ENCODE measurements at places on chromosomes 6 and 20.

- peak; percentile 26 for DNase-seq
Measured at GRCh38 chr20:2133318-2134183, 31.9 kb downstream of the STK35 start.

- DNase-seq: no peak
Measured at GRCh38 chr20:49627329-49627761, 59.4 kb upstream of the PTGIS start.

DNA sequence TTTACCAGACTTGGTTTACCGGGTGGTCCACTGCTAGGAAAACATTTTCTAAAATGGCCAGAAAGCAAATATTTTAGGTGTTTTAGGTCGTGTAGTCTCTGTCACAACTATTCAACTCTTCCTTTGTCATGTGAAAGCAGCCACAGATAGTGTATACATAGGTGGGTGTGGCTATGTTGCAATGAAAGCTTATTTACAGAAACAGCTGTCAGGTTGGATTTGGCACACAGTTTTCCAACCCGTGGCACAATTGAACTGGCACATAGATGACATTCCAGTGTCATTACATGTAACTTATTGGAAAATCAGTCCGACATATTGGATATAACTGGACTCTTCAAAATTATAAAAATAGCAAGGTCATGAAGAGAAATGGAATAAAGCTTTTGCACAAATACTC, 68.9 kb upstream of the KCNQ5 start:
- no peak for DNase-seq

DNA sequence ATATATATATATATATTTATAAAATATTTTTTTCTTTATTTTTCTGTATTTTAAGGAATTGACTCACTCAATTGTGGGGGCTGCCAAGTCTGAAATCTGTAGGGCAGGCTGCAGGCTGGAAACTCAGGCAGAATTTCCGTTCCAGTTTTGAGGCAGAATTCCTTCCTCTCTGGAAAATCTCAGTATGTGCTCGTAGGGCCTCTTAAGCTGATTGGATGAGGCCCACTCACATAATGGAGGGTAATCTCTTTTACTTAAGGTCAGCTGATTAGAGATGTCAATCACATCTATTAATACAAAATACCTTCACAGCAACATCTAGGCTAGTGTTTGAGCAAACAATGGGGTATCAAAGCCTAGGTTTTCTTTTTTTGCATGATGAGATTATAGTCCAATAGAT, 244.7 kb upstream of the RNF24 start:
- no peak for DNase-seq

GRCh38 chr6:7726416-7727085, 652 bp downstream of the BMP6 start:
- DNase-seq: no peak

- no peak for DNase-seq
Measured at GRCh38 chr6:98589536-98589935, 244.8 kb upstream of the POU3F2 start.

- DNase-seq: no peak
Measured at GRCh38 chr20:37243076-37243936, 18.3 kb downstream of the GHRH start.

DNA sequence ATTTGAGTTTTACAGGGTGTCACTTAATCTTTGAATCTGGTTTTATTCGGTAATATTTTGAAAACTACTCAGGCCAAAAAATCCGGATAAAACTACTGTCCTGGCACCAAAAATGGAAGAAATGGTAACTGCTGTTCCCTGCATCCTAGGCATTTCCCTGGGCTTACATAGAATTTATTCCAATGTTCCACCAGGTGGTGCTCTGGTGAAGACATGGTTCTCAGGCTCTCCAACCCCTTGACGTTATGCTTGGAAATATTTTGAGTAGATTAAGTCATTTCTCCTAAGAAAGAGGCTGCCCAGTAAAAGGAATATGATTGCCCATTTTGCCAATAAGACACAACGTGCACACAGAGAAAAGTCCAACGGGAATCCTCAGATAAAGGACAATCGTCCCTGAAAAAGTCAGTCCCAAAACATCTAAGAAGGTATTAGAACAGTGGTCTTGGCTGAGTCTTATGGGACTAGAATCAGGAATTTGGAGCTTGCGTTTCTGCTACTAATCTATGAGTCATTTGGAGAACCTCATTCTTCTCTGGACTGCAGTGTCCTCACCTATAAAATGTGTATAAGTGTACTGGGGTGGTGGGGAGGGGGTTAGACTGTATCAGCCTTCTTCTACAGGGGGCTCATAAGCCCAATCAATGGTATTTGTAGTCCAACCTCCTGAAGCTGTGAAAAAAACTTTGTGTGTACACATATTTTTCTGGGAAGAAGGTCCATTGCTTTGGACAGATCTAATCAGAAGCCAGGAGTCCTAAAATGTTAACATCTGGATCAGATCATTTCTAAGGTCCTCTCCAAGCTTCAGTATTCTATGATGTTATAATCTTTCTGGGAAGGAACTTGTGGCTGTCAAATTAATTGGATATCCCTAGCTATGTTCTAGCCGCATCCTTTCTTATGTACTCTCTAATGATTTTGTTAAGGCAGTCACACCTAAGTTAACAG, 131.0 kb upstream of the BMP2 start:
- DNase-seq: peak; percentile 59

GRCh38 chr6:17393892-17394631, 667 bp downstream of the CAP2 start:
- DNase-seq: peak; percentile 65

GRCh38 chr6:122130026-122130348, 269.5 kb upstream of the HSF2 start:
- DNase-seq: no peak

DNA sequence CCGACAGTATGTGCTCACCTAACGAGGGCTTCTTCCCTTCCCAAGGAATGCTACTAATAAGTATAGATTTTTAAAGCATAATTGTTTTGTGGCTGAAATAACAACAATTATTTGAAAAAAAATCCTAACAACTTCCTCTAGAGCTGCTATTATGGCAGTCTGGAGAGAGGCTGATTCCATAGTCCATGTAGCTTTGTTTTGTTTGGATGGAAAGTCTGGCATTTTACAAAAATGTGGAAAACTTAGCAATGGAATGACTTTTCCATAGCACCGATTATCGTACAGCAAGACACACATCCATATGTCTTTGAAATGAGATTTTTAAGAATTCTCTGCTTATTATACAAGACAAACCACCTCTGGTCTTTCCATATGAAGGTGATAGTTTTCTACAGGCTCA, 252.4 kb upstream of the TAB2 start:
- no peak for DNase-seq

GRCh38 chr6:37625591-37626374, 71.9 kb downstream of the MDGA1 start:
- no peak for DNase-seq

DNA sequence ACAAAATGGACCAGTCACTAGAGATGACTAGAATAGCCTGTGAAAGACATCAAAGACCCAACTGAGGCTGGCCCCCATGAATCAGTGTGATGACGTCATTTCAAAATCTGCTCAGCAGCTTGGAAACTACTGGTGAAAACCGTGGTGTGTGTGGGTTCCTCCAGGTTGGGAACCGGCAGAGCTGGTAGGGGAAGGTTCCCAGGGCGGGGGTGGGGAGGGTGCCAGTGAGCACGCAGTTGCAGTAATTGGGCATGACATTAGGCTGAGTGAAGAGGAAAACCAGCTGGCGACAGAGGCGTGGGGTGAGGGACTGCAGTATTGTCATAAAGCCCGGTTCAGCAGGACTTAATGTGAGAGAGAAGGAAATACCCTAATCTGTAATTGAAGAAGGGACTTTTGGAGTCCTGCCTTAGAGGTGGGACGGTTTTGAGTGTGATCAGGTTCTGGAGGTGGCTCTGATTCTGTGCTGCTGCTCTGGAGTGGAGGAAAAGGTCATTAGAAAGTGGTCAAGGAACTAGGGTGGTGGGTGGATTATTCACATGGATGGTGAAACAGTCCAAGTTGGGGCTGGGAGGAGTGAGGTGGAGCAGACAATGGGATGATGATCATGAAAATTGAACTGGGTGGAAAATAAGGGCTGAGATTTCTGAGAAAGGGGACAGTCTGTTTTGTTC, 52.0 kb upstream of the MTHFD1L start:
- DNase-seq: no peak

DNA sequence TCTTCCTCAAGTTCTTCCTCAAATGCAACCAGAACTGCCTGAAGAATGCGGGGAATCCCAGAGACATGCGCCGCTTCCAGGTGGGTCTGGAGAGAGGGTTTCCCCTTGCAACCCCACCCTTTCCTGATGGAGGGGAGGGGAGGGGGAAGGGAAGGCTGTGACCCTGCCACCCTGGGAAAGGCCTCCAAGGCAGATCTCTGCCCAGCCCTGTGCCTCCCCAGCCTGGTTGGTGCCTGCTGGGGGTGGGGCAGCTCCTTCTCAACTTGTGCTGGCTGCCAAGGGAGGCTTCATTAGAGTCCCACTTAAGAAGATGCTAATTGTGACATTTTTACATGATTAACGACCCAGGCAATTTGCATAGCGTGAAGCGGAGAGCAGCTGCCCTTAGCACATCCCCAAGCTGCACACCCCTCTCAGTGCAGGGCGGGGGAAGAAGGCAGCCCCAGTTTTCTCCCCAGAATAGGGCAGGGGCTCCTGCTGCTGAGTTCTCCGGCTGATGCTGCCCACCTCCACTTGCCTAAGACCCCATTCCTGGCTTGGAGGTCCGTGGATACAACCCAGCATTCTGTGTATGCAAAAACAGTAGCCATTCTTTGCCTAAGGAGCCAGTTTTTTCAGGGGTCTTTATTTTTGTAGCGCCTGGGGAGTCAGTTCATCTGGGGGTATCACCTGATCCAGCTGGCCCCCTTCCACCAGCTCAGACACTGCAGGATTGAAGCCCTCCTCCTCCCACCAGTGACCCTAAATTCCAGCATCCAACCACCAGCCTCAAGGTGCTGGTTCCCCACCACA, 51.7 kb downstream of the CPXM1 start:
- DNase-seq: no peak

GRCh38 chr20:44413575-44414345, 58.3 kb downstream of the HNF4A start:
- no peak for DNase-seq

GRCh38 chr6:128161263-128161662, 260.4 kb upstream of the THEMIS start:
- no peak for DNase-seq

DNA sequence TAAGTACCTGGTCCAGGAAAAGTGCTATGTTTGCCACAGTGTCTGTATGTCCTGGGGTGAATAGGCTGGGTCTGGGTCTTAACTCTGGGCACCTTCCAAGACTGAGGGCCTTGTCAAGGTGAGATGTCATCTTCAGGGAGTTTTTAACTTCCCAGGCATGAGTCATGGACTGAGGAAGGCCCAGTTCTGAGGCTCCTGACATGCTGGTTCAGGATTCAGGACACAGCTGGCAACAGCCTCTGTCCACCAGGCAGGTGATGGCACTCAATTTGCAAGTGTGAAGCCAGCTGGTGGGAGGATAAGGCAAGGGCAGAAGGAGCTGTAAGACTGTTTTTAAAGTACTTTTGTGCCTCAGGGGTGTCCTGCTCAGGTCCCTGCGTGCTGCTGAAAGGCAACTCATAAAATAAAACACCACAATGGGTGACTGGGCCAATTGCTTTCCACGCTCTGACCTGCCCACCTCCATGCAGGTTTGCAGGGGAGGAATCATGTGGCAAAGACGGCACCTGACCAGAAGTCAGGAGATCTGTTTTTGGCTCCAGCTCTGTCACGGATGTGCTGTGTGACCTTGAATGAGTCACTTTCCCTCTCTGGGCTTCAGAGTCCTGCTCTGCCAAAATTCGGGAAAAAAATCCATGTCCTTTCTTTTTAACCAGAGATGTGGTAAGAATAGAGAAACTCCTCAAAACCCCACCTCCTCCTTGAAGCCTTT, 4.9 kb upstream of the PACSIN1 start:
- no peak for DNase-seq

- DNase-seq: no peak
Measured at GRCh38 chr6:10210052-10210451, 204.8 kb downstream of the TFAP2A start.

DNA sequence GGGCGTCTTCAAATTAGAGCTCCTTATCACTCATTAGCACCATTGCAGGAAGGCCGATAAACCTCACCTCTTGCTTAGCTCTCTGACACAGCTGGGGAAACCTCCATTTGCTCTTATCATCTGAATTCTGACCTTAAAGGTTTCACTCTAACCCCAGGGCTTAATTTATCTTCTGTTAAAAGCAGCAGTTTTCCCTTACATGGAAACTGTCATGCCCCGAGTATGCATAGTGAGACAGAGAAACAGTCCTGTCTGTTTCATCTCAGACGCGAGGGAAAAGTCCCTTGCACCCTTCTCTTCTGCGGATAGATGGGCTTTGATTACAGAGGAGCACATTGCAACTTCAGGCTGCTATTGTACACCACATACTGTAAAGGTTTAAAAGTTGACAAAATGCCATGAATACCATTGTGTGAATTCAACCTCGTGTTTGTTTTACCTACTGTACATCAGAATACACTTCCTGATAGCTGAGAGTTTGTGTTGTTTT, 191.5 kb upstream of the BMP2 start:
- no peak for DNase-seq

- no peak for DNase-seq
Measured at GRCh38 chr6:164051427-164051826, 636.9 kb downstream of the QKI start.

- no peak for DNase-seq
Measured at GRCh38 chr20:52817511-52817910, 154.6 kb upstream of the TSHZ2 start.

GRCh38 chr20:58901488-58902402, 49.2 kb downstream of the GNAS start:
- DNase-seq: no peak

- no peak for DNase-seq
Measured at GRCh38 chr20:50282592-50283241, 92.1 kb downstream of the CEBPB start.

GRCh38 chr6:161038229-161039031, 46.9 kb downstream of the MAP3K4 start:
- DNase-seq: peak; percentile 97

- no peak for DNase-seq
Measured at GRCh38 chr6:82118150-82118562, 129.4 kb downstream of the IBTK start.

GRCh38 chr6:110178626-110179405, 654 bp downstream of the WASF1 start:
- peak; percentile 39 for DNase-seq

GRCh38 chr6:32984622-32985389, 16.4 kb downstream of the BRD2 start:
- DNase-seq: peak; percentile 76

GRCh38 chr6:62445521-62445920, 159.5 kb upstream of the KHDRBS2 start:
- no peak for DNase-seq

GRCh38 chr20:55893031-55893430, 112.3 kb downstream of the CBLN4 start:
- DNase-seq: no peak

- no peak for DNase-seq
Measured at GRCh38 chr20:1874450-1875182, 20.6 kb upstream of the SIRPA start.

DNA sequence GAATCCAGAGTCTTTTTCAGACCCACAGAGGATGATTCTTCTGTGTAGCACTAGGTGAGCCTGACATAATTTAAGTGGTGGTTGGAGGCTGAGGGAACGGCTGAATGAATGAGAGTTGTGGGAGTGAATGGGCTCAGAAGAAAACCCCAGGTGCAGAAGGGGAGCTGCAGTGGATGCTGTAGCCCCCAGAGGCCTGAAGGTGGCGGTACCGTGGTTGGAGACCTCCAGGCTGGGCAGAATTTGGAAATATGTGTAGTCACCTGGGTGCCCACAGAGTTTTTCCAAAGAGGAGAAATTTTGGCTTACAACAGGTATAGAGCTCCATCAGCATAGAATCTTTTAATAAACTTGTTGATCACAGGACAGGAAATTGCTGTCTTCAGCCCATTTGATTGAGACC, 6.5 kb upstream of the RAET1G start:
- no peak for DNase-seq

- DNase-seq: no peak
Measured at GRCh38 chr6:53939830-53940229, 145.0 kb downstream of the LRRC1 start.
